Fibroblast of the aortic adventitia (primary cell): ENCODE measurements at places on chromosomes 1 and 21. TPM values are rescaled to one million over a fixed set of nuclear protein-coding genes. Genes with fewer than 3 reads are reported as not detected.

RUNX3 gene
- not detected in 2 replicates for total RNA-seq

FCGR3A gene
- total RNA-seq = not detected in 2 replicates

NUDC gene
- 23.8 and 26.7 TPM in 2 replicates for total RNA-seq

CHIA gene
- not detected in 2 replicates for total RNA-seq

KLHL17 gene
- 1.8 and 5.0 TPM in 2 replicates for total RNA-seq

CTSE gene
- total RNA-seq = not detected in 2 replicates

ADGRL4 gene
- 12.3 and 139 TPM in 2 replicates for total RNA-seq

RPE65 gene
- not detected in 2 replicates for total RNA-seq

DNAJC8 gene
- total RNA-seq = 76.4 and 155 TPM in 2 replicates

PPFIA4 gene
- total RNA-seq = 1.3 and 10.0 TPM in 2 replicates

SH2D5 gene
- total RNA-seq = 1.6 and 3.2 TPM in 2 replicates

SPRR1B gene
- not detected in 2 replicates for total RNA-seq

OR2L13 gene
- not detected in 2 replicates for total RNA-seq

SHE gene
- 0.09 and 0.49 TPM in 2 replicates for total RNA-seq

KIF26B gene
- total RNA-seq = 4.6 and 20.9 TPM in 2 replicates

SFN gene
- 1.1 TPM in 1 of 2 replicates, not detected in the other for total RNA-seq

TTC39A gene
- total RNA-seq = 0.25 and 2.0 TPM in 2 replicates

SOD1 gene
- 217 and 225 TPM in 2 replicates for total RNA-seq

NBPF10 gene
- 1.1 and 3.7 TPM in 2 replicates for total RNA-seq

PKN2 gene
- 40.1 and 58.8 TPM in 2 replicates for total RNA-seq

LCE1A gene
- total RNA-seq = not detected in 2 replicates

CD84 gene
- total RNA-seq = not detected in 2 replicates

ABCG1 gene
- 0.08 and 0.09 TPM in 2 replicates for total RNA-seq

C1orf115 gene
- 0.09 TPM in 1 of 2 replicates, not detected in the other for total RNA-seq

NTMT2 gene
- total RNA-seq = not detected in 2 replicates

HORMAD1 gene
- not detected in 2 replicates for total RNA-seq

MIXL1 gene
- not detected in 2 replicates for total RNA-seq

TEDDM1 gene
- not detected in 2 replicates for total RNA-seq

ACOT11 gene
- total RNA-seq = 1.1 and 3.9 TPM in 2 replicates

OR2T33 gene
- not detected in 2 replicates for total RNA-seq

JAM2 gene
- total RNA-seq = 1.1 and 3.0 TPM in 2 replicates

KRTAP19-4 gene
- not detected in 2 replicates for total RNA-seq

TMPRSS2 gene
- total RNA-seq = not detected in 2 replicates
